Stimulated activated CD8-positive, alpha-beta memory T cell treated with anti-CD3 and anti-CD28 coated beads, Interleukin-4, amount 100 ng/mL, for 4 hours (primary cell): ENCODE measurements at places on chromosomes 13 and 19.

GRCh38 chr13:31930901-31931522 is 100.6 kb upstream of the FRY start:
- no peak for DNase-seq

DNA sequence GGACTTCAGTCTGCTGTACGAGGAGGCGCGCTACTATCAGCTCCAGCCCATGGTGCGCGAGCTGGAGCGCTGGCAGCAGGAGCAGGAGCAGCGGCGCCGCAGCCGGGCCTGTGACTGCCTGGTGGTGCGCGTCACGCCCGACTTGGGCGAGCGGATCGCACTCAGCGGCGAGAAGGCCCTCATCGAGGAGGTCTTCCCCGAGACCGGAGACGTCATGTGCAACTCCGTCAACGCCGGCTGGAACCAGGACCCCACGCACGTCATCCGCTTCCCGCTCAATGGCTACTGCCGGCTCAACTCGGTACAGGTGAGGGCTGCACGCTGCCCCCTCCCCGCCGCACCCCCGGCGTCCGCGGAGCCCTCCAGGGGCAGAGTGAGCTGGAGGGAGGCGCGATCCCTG is 14.6 kb downstream of the KCTD15 start:
- DNase-seq: no peak

DNA sequence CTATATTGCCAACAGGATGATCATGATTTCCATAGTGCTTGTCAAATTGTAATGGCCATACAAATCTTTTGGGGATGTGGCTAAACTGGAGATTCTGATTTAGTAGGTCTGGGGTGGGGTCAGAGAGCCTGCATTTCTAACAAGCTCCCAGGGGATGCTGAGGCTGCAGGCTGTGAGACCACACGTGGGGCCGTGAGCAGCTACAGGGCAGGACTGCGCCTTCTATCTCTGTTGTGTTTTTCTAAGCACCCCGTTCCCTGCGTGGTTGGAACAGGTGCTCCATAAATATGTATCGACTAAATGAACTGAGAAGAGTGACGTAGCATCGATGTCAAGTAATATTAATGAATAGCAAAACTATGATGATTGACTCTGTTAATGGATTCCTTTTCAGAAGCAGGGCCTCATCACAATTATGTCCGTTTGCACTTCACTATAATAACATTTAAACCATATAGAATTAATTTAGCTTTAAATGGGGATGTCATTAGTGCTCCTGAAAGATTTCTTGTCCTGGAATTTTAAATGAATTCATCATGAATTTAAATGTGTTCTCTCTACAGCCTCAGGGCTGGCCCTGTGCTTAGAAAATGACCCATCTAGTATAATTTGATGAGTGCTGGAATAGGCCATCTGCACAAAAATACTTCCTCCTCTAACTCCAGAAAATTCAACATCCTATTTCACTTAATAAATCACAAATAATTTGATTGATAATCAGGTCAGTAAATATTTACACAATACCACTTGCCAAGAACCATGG is 51.7 kb upstream of the SIAH3 start:
- DNase-seq: no peak

GRCh38 chr13:25963674-25964073 is 88.1 kb downstream of the SHISA2 start:
- DNase-seq: no peak

- DNase-seq: no peak
These were observed 79.5 kb downstream of the TEX29 start for GRCh38 chr13:111399776-111400538.

DNA sequence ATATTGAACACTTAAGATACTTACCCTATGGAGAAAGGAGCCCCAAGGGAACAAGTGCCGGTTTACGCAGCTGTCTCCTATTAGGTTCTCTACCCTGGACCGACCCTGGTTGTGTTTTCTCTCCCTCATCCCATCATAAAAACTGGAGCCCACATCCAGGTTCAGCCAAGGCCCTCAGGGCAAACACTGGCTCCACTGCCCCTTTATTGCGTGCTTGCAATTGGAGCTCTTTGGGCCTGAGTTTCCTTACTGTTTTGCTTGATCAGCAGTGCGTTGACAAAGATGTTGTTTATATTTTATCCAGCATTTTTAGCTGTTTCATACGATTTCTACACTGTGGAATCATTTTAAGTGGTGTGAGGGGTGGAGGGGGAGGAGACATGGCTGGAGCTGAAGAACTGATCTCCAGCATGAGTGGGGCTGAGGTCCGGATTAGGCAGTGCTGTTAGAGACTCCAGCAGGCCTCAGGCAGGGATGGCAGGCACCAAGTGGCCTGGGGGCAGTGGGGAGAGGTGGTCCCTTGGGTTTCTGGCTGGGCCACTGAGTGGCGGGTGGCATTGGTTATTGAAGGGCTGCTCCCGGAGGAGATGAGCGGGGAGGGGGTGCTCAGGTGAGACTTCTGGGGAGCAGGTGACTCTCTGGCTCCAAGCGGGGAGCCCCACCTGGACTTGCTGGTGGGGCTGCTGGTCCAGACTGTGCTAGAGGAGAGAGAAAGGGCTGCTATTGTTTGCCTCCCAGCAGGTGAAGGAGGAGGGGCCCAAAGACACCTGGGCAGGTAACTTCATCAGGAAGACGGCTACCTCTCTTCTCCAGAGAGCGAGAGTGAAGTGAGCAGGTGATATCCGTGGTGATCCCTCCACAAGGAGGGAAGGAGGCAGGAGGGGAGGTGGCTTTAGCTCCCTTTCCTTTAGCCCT is 62.4 kb upstream of the RNF113B start:
- DNase-seq: no peak

GRCh38 chr19:4350726-4351125 is 7.4 kb downstream of the MPND start:
- no peak for DNase-seq

DNA sequence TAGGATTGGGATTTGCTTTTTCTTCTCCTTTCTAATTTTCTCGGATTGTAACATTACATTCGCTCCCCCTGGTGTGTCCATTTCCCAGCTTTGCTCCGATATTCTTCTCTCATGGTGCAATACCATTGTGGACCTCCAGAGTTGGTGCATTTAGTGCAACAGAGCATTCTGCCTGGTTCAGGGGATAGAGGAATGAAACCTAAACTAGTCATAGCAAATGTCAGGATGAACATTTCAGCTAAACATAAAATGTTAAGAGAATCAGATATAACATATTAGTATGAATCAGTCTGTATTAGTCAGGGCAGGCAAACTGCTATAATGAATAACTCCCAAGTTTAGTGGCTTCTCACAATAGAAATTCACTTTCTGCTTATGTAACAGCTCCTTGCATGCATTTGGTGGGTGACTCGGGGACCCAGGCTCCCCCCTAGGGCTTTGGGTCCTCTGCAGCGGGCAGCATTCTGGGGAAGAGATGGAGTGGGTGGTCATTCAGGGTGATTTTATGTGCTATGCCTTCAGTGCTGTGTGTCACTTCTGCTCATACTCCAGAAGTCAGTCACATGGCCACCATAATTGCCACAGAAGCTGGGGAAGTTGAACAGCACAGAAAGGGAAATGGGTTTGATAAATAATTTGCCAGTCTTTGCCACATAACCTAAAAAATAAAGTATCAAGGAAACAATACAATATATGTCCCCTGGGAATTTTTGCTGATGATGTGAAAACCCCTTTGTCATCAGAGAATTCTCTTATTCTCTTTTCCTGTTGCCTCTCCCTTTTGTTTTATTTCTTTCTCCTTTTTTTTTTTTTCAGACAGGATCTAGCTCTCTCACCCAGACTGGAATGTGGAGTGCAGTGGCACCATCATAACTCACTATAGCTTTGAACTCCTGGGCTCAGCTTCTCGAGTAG is 111.0 kb downstream of the HSPH1 start:
- DNase-seq: no peak
